Glomerular endothelial cell (primary cell): ENCODE measurements at places on chromosomes 3 and 15. TPM values are rescaled to one million over a fixed set of nuclear protein-coding genes. Genes with fewer than 3 reads are reported as not detected.

- no peak for DNase-seq
Measured at GRCh38 chr3:3154879-3155610, 24.4 kb downstream of the CRBN start.

DNA sequence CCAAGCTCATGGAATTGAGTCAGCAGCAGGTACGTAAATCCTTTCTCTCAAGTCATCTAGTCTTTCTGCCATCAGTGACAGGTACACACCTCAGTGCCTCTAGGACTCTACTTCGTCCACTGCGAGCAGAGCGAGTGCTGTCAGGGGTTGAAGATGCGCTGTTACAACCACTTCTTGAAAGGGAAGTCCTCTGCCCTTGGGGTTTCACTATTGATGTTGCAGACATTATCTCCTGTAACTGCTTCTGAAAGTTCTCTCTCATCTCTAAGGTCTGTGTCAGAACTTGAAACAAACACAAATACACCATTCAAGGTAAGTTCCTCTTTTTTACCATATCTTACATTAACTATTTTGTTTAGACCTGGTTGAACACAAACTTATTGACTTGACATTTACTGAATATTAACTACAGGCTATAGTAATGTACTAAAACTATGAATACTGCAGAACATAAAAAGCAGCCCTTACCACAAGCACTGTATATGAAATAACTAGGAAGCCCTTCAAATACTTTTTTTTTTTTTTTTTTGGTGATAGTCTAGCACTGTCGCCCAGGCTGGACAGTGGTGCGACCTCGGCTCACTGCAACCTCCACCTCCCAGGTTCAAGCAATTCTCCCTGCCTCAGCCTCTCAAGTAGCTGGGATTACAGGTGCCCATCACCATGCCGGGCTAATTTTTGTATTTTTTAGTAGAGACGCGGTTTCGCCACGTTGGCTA is 41.5 kb downstream of the TOPBP1 start:
- DNase-seq: no peak

GRCh38 chr3:35721628-35722027 is 82.3 kb downstream of the ARPP21 start:
- DNase-seq: no peak

ZNF80 gene
- not detected in 2 replicates for total RNA-seq

GRCh38 chr15:72182244-72182643 is 15.3 kb downstream of the GRAMD2A start:
- no peak for DNase-seq

- DNase-seq: no peak
Measured at GRCh38 chr3:157858821-157859220, 247.4 kb downstream of the SHOX2 start.

DNA sequence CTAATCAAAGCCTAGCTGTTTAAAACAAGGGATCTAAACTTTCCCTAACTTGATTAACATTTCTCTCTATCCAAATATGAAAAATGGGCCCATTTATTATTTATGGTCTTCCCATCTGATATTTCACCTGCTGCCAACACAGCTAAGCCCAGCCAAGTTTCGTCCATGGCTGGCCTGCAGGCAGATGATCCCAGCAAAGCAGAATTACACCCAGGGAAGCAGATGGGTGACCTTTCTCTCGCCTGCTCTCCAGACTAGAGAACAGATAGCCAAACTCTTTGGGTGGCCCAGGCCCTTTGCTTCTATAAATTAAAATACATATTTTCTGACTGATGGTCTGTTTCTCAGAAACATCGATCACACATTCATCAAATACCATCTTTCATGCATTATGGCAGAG is 1038.8 kb downstream of the AGBL1 start:
- no peak for DNase-seq

DNA sequence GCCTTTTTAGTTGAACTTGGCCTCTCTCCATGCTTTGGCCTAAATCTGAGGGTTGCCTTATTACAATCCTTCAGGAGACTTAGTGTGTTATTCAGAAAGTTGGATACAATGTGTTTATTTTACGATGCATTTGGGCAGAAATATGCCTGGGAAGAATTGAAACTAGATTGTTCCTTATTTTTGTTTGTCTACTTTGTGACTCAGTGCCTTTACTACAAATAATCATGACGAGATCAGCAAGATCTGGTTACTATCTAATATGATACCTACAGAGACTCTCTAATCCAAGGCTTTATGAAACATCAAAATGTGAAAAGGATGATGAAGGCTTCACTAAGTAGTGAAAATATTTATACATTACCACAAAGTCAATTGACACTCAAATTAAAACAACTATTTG is 82.2 kb downstream of the RBMS3 start:
- DNase-seq: no peak

DNA sequence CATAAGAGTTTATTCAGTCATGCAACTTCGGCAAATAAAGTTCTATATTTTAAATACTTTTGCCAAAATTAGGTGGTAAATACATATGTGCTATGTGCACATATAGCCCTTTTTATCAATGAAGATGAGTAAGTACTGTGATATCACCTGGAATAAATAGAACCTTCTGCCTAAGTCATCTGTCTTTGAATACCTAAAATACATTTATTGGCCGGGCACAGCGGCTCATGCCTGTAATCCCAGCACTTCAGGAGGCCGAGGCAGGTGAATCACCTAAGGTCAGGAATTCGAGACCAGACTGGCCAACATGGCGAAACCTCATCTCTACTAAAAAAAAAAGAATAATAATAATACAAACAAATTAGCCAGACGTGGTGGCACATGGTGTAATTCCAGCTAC is 73.8 kb upstream of the FLNB start:
- DNase-seq: no peak

AGTR1 gene
- 0.12 TPM in 1 of 2 replicates, not detected in the other for total RNA-seq

DNA sequence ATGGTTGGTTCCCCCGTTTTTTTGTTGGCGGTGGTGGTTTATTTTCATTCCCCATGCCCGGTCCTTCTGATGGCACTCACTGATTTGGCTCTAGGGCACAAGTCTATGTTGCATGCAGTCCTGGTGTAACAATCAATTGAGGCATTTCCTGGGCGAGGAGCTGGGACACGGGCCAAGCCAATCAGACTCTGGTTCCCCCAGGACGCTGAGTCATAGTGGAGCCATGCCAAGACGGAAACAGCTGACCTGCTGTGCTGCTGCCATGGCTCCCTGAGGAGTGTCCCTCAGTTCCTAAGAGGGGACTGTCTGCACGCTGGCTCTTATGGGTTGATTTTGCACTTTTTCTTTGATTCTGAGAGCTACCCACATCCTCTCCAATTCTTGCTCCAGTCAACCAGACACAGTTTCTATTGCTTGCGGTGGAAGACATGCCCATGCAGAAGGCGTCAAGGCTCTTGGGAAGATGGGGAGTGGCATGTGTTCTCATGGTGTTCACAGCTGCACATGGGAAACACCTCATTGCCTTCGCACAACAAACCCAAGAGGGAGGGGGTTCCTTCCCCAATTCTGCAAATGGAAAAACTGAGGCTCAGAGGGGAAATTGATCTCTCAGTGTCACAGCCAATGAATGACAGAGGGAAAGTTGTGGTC is 28.3 kb upstream of the ALDH1L1 start:
- no peak for DNase-seq

DNA sequence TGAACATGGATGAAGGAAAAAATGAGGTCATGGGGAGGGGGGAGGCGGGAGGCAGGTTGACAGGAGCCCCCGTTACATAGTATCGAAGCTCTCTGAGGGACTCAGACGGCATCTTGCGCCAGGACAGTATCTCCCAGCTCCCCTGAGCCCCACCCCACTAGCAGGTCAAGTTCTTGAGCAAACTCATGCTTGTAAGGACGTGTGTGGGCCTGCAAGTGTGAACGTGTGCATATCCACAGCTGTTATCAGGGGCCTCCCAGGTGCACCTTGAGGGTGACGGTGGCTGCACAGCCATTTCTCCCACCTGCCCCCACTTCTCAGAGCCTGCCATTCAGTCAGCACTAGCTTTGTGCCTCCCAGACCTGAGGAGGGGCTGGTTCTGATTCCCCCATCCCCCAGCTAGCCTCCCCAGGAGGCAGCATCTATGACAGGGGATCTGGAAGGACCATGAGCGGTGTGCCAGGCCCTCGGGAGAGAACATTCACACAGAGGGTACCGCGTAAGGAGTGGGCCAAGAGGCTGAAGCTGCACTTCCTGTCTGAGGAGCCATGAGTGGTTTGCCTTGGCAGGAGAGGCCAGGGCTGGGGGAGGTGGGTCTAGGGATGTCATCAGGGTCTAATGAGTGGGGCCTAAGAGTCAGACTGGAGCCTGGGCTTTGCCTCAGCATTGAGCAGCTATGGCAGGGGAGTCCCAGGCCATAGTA is 2.9 kb downstream of the SEMA3F start:
- no peak for DNase-seq

DNA sequence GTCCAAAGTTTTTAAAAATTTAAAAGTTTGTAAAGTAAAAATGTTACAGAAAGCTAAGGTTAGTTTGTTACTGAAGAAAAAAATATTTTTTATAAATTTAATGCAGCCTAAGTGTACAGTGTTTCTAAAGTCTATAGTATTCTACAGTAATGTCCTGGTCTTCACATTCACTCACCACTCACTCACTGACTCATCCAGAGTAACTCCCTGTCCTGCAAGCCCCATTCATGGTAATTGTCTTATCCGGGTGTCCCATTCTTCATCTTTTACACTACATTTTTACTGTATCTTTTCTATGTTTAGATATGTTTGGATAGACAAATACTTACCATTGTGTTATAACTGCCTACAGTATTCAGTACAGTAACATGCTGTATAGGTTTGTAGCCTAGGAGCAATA is 36.7 kb upstream of the ATP10A start:
- DNase-seq: no peak

- no peak for DNase-seq
Measured at GRCh38 chr3:105907777-105908176, 39.0 kb upstream of the CBLB start.

SYNPR gene
- not detected in 2 replicates for total RNA-seq

DNA sequence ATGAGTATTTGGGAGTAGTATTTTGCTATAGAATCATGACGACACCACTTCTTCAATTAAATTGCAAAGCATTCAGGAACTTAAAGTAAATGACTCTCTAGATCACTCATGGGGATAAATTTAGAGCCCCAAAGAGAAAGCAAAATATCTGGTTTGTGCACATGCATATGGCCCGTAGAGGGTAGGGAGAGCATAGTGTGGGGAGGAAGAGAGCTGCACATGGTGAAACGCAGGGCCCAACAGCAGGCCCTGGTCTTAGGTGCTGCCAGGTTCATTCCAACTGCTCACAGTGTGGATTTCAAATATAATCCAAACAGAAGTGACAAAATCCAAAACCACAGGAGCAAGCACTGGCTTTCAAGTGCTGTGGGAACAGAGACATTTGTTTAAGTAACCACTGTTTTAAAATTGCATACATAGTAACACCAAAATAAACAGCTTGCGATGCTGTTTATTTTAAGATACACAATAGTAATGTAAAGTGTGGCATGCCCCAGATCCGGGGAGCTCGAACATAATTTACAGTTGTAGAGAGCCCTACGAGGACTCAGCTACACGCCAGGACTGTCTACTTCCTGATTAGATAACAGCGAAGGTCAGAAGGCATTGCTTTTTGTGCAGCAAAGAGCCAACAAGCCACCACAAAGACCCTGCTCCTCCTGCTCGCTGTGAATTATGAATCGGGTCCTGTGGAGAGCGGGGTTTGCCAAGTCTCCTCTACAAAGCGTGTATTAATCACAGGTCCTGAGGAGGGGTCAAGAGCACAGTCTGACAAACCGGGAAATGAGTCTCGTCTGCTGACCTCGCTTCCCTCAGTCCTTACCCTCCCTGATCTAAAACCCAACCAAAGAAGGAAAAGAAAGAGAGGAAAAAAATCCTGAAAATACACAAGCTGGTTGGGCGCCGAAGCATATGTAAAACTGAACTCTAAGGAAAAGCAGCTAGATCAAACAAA is 80.6 kb downstream of the MEIS2 start:
- peak; percentile 12 for DNase-seq

DNA sequence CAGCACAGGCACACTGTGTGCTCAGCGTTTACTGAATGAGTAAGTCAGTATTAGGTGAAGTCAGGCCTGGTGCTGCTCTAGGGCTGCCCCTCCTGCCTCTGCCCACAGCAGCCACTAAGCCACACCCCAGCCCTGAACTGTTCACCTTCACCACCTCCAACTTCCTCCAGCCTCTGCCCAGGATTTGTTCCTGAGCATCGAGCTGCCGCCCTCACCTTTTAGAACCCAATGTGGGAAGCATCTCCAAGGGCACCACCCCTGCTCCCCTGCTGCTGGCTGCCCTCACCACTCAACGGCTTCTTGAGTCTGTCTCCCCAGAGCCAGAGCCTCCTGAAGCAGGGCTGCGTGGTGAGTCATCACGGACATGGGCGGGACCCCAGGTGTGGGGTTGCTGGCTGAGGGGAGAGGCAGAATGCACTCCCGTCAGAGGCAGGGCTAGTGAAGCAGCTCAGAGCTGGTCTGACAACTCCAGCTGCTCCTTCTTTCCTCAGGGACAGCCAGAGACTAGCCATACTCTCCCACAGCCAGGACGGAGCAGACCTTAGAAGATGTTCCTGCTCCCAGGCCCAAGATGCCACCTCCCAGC is 5.8 kb downstream of the HYAL2 start:
- DNase-seq: no peak

- DNase-seq: no peak
Measured at GRCh38 chr15:64333986-64334929, 21.7 kb downstream of the CSNK1G1 start.

DNA sequence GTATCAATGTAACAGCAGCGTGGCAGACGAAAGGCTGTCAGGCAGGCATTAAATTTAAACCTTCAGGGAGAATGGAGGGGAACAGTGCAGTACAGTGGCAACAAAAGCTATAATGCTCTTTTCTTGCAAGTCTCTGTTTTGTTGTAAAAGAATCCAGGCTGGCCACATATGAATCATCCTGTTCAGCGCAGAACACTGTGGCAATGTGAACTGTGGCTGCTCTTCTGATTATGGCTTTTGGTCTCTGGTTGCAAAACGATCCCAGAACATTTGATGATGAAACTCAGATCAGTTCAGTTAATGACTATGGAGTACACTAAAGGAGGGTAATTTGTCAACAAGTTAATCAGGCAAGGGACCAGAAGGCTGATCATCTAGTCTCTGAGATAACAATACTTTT is 219.7 kb upstream of the SGO1 start:
- DNase-seq: no peak

NANOGP8 gene
- not detected in 2 replicates for total RNA-seq

SLC2A2 gene
- not detected in 2 replicates for total RNA-seq

GRCh38 chr3:100040451-100041225 is 73.7 kb downstream of the FILIP1L start:
- no peak for DNase-seq

PLSCR4 gene
- 56.9 and 61.9 TPM in 2 replicates for total RNA-seq

GRCh38 chr15:48309740-48310139 is 21.5 kb upstream of the DUT start:
- no peak for DNase-seq
